ENCODE measurements at places on chromosomes 12 and 14.

DNA sequence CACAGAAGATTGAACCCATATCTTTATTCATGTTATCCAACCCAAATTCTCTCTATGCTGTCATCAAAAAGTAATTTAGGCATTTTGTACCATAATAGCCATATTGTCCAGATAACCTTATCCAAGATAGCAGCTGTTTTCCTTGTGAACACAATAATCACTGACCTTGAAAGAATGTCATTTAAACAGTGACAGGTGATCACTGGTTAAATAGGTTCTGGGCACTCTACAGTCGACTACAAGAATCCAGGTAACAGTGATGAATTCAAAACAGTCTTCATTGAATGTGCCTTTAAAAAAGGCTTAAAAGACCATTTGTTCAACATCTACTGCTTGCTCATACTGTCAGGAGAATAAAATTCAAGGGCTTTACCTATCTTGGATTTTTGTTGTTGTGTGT lies 4.6 kb upstream of the SPX start:
- no peak for DNase-seq

DNA sequence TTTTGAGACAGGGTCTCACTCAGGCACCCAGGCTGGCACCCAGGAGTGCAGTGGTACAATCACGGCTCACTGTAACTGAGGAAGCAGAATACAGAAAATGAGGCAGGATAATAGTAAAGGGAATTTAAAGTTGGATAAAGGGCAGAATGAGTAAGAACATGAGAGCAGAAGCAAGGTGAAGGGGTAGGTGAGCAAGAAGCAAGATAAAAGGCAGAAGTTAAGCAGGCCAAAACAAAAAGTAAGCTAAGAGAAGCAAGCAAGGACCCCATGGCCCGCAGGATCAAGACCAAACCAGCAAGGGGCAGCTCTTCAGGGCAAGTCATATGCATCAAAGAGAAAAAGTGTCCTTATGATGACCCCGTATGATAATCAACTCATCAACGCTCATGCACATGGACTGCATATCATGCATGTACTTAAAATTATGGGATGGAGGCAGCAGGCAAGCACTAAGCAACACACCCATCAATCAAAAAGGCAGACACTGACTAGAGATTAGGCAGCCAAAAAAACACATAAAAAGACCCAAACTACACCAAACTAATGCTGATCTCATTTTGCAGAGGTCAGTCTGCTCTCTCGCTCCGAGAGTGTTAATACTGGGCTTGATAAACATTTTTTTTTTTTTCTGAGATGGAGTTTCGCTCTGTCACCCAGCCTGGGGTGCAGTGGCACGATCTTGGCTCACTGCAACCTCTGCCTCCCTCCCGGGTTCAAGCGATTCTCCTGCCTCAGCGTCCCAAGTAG lies 11.6 kb downstream of the TIMELESS start:
- no peak for DNase-seq

GRCh38 chr12:28498850-28499249 lies 308.6 kb downstream of the CCDC91 start:
- DNase-seq, result no peak

DNA sequence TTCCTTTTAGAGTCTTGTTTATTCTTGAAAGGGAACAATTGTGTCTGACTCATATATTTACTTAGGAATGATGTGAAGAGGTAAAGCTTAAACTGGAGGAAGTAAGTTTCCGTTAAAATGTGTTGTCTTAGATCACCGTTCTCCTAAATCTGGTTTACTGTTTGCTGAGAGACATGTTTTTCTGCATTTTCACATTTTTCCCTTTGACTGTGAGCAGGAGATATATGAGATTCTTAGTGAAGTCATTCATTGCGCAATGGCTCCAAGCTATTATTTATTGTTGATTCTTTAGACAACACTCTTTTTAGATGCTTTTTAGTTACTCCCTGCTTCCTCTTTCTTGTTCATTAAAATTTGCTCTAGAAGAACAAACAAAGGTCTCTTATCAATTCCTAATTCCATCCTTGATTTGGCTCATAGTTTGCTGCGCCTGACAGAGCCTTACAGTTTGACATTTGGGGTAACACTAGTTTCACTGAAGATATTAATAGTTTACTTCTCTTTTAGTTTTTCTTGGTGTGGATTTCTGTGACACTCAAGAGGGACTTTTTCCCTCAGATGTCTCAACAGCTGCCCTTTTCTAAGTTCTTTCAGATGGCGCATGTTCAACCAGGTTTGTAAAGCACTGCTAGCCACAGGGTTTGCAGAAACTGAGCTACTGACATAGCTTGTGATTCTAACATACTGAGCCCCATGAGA lies 11.4 kb downstream of the CLECL1 start:
- DNase-seq, result no peak

- DNase-seq, result no peak
These were observed 4.4 kb upstream of the ARHGAP5 start for GRCh38 chr14:32072676-32073075.

DNA sequence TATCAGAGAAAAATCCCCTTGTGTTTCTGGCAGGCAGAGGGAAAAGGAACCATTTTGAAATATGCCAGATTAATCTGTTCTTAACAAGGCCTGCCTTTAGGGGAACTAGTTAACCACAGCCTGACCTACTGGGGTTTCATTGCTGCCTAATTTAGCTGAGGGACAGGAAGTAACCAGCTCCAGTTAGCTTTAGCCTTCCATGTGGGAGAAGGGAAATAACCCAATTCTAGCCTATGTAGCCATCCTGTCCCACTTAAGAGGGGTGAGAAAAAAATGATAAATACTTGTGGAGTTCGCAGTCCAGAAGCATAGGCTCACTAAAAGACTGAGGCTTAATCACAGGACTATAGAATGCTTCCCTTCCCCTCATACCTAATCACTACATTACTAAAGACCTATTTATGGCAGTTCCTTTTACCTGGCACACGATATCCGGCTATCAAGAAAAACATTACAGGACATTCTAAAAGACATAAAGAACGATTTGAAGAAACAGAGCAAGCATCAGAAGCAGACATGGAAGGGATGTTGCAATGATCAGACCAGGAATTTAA lies 22.8 kb downstream of the COX8C start:
- no peak for DNase-seq

GRCh38 chr14:25041898-25042297 lies 8.0 kb downstream of the STXBP6 start:
- DNase-seq, result no peak

DNA sequence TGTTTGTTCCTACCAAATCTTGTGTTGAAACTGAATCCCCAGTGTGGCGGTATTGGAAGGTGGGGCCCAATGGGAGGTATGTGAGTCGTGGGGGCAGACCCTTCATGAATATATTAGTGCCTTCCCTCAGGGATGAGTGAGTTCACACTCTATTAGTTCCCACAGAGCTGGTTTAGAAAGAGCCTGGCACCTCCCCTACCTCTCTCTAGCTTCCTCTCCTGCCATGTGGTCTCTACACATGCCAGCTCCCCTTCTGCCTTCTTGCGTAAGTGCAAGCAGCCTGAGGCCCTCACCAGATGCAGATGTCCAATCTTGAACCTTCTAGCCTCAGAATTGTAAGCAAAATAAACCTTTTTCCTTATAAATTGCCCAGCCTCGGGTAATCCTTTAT lies 105.8 kb downstream of the SPTSSA start:
- DNase-seq, result no peak

DNA sequence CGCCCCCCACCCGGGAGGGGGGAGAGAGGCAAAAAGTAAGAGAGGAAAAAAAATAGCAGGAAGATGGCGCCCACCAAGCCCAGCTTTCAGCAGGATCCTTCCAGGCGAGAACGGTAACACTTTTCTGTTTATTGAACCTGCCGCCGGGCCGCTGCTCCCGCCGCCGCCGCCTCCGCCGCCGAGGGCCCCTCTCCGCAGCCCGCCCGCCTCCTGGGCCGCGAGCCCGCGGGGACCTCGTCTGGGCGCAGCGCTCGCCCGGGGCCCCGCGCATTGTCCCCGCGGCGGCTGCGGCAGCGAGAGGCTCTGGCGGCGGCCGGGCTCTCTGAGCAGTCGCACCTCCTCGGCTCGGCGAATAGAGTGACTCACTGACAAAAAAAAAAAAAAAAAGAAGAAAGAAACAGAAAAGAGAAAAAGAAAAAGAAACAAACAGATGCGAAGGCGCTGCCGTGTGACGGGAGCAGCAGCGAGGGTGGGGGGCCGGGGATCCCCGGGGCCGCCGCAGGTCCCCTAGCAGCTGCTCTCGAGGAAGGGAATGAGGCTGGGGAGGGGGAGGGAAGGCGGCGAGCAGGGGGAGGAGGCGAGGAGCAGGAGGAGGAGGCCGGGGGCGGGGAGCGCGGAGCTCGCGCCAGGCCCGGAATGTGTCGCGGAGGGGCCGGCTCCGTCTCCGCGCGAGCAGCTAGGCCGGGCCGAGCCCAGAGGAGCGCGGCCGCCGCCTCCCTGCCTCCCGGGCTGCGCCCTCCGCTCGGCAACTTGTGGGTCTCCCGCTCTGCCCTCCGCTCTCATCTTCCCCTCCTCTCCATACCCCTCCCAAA lies 781 bp downstream of the NPAS3 start:
- DNase-seq, result no peak

DNA sequence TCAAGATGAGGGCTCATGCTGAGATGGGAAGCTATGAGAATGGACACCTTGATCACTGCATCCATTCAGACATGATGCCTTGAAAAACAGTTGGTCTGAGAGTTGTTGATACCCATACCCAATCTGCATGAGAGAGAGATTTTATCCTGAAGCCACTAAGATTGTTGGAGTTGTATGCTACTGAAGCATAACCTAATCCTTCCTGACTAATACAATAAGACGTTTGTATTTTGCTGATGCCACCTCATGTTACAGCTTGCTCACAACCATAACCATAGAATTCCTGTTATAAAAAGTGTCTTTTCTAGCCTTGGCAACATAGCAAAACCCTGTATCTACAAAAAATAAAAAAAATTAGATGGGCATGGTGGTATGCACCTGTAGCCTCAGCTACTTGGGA lies 12.7 kb upstream of the SERPINA1 start:
- DNase-seq, result no peak

- DNase-seq, result no peak
These were observed 86.6 kb downstream of the TBC1D30 start for GRCh38 chr12:64911081-64911480.

- DNase-seq, result no peak
These were observed 57.5 kb upstream of the TMEM263 start for GRCh38 chr12:106897981-106898901.

DNA sequence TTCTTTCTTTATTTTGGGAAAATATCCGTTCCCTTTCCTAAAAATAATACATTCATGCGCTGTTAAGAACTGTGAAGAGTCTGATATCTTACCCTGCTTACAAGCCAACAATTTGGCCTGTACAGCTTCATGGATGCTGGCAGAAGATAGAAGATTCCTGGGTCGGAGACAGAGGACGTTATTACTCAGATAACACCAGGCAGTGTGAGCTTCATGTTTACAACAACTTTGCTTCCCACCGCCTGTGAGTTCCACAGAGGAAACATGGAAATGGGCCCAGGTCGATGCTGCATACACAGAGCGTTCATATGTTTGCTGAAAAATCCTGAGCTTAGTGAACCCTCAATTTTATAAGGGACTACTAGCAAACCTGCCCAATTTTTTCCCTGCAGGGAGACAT lies 705.6 kb upstream of the SEL1L start:
- no peak for DNase-seq

GRCh38 chr12:4003576-4003975 lies 130.4 kb upstream of the PARP11 start:
- DNase-seq, result no peak

- DNase-seq, result no peak
These were observed 49.7 kb downstream of the KIF26A start for GRCh38 chr14:104187931-104188726.

DNA sequence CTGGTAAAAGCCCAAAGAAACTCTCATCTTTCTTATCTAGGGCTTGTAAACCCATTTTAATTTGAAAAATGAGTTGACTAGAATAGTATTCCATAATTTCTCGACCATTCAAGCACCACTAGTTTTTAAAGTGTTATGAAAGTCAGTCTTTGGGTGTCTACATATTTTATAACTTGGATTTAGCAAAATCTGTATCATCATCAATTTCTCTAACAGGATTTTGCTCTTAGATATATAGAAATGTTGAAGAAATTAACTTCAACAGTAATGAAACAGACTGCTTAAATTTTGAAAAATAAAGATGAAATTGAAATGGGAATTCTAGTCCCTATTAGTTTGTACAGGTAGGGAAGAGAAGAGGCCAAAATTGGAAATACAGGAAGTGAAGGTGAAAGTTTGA lies 32.8 kb downstream of the MSRB3 start:
- DNase-seq, result no peak

Data from activated CD4-positive, alpha-beta memory T cell treated with anti-CD3 and anti-CD28 coated beads, Interleukin-2, amount 10 ng/mL, durations not matched to agents 7 days and 5 days (primary cell).